Activated CD4-positive, alpha-beta memory T cell treated with anti-CD3 and anti-CD28 coated beads, Interleukin-2, amount 10 ng/mL, durations not matched to agents 7 days and 5 days (primary cell): ENCODE measurements at places on chromosomes 12 and 14.

GRCh38 chr12:129987841-129988240 lies 84.0 kb upstream of the TMEM132D start:
- no peak for DNase-seq

DNA sequence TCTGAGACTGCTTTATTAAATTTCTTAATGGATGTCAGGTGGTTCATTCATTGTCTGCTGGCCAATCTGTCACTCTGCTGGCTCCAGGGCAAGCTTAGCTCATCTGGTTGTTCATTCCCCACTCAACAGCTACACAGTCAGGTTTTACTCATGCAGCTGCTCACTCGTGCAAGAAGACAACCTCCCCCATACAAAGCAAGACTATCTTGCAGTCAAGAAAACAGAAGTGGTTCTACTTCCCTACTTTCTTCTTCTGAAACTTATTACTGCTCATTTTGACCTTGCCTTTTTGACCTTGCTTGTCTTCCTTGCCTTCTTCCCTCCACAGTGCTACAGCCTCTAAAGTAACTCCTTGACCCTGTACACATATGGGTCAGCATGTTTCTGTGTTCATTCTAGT lies 277.9 kb downstream of the SSPN start:
- no peak for DNase-seq

DNA sequence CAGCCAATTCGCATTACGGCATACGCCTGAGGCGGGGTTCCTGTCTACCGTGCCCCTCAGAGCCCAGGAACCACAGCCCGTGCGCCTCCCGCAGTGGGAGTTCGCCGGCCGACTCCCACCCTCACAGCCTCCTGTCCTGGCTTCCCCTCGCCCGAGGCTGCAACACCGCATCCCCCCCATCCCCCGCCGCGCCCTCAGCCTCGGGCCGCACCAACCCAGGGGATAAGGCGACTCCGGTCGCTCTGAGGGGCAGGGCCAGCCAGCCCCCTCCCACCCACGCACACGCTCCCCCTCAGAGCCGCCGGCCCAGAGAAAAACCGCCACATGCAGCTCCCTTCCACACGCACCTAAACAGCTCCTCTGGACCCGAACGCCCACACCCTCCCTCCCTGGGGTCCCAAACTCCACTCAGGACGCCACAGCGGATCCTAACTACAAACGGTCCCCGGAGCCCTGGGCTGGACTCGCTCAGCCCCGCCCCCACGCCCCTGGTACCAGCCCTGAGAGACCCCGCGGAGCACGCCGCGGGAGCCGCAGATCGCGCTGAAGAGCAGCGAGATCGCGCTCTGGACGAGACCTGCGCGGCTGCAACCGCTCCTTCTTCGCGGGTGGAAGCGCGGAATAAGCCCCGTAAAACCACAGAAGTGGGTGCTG lies at the start of gene C14orf39:
TSS of gene C14orf39 (minus strand) at position 466 of the 654 bp plus-strand sequence. CDS start 985 bp downstream, outside the sequence.
- no peak for DNase-seq

DNA sequence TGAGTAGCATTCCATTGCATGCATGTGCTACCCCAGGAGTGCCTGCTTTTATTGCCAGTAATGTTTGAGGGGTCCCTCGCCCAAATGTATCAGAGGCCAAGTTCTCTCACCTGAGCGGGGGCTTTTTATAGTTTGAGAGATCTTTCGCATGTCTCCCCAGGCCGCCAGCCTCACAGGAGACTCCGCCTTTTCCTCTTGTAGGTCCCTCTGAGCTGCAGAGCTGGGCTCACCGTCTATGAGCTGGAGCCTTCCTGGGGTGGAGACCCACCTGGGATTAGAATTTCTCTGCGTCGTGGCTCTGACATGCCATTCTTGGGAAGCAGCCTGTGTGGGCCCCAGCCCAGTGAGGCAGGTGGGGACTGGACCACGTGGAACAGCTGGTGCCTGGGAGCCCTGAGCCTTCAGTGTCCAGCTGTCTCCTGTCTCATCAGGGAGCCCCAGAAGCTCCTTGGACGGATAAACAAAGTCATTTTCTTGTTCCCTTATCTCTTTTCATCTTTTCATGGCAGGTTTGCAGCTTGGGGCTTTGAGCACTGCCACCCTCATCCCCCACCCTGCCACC lies 261.7 kb upstream of the CRY1 start:
- no peak for DNase-seq

DNA sequence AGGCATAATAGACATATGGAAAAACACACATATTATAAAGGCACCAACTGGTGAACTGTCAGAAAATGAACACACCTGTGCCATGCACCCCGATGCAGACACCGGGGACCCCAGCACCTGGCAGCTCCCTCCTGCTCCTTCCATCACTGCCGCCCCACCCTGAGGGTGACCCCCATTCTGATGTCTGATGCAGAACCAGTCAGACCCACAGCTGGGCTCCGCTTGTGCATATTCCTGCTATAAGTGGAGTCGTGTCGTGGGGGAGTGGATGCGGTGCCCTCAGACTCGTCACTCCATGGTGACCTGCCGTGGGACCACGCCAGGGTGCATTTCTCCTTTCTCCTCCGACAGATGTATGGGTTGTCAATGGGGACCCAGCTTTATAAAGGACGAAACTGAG lies 45.7 kb upstream of the MEG3 start:
- peak; percentile 13 for DNase-seq

DNA sequence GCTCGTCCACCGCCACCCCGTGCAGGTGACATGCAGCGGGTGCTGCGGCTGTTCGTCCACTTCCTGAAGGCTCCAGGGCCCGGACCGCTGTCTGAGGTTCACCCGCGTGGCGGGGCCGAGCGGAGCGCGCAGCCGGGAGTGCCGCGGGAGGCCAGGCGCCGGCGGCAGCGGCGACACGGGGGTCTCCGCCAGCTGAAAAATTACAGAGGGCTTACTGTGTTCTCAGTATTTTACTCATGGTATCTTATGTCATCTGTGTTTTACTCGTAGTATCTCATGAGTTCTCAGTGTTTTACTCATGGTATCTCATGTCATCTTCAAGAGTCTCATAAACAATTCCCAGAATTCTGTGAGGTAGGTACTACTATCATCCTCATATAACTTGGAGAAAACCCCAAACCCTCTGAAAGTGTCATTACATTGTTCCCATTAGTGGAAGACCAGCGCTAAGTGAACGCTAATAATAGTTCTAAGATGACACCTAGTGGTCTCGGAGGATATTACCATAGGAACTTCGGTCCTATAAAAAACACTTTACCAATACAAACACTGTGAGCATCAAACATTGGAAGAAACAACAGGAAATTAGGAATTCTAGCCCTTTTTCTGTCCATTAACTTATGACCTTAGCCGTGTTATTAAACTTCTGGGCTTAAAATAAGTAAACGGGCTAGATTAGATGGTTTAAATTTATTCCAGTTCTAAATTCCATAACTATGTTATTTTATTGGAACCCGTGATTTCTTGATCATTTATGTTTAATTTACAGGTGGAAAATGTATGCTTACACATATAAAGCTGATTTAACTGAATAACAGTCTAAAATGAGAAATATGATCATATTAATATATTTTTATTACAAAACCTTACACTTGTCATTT lies 32.4 kb downstream of the AK7 start:
- DNase-seq, result peak; percentile 34

- no peak for DNase-seq
These were observed 59.6 kb downstream of the ANAPC7 start for GRCh38 chr12:110343736-110344555.

GRCh38 chr14:54606178-54606577 lies 39.2 kb downstream of the SAMD4A start:
- DNase-seq, result no peak

GRCh38 chr12:44876544-44877410 lies 662 bp upstream of the NELL2 start:
- peak; percentile 48 for DNase-seq

- DNase-seq, result peak; percentile 32
These were observed 64.9 kb downstream of the SPRING1 start for GRCh38 chr12:116672842-116673516.

DNA sequence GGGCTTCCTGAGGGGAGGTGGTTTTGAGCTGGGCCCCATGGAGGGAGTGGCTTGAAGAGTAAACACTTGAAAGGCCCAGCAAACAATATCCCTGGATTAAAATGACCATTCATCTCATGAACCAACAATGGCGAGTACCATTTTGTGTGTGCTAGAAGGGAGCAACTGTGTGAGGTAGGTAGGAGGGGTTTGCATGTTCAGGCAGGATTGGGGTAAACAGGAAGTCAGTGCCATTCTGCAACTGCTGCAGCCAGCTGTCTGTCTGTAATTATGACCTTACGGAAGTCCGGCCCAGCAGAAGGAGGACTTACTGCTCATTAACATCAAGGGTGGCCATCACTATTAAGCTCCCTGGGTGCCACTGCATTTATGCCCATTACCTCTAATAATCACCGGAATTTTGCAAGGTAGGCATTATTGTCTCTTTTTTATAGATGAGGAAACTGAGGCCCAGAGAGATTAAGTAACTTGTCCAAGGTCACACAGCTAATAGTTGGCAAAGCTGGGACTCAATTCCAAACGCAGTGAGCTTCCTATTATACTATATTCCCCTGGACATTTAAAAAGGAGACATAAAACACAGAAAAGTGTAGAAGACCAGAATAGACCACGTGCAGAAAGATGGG lies 16.6 kb upstream of the IFI27L2 start:
- no peak for DNase-seq

DNA sequence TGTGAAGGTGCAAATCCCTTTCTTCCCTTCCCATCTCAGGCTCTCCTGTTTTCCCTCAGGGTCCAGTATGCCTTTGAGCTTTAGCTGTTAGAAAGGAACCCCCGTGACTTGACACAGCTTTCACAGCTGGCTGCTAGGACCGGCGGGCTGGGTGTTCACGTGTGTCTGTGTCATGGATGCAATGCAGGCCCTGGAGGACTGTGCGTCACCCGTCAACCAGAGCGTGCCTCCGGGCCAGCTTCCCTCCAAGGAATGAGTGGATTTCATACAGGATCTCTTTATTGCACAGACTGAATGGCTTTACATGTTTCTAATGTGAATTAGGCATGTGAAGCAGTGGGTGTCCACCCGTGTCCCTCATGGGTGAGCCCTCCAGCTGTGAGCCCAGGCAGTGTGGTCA lies 77.4 kb downstream of the AACS start:
- DNase-seq, result no peak

DNA sequence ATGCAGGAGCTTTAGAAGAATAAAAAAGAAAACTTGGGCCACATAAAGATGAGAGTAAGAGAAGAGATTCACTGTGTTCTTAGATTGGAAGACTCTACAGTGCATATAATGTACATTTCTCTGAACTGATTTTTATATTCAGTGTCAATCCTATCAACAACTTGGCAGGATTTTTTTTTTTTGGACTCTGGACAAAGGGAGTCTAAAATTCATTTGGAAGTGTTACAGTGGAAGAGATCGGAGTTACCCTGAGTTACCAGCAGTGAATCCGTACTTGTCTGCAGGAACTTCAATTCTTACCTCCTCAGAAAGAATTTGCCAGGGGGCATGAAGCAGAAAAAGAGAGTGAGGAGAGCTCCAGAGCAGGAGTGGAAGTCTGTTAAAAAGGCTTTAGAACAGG lies 24.0 kb downstream of the SERPINA11 start:
- DNase-seq, result no peak

- no peak for DNase-seq
These were observed 919.9 kb upstream of the FLRT2 start for GRCh38 chr14:84610086-84610485.

DNA sequence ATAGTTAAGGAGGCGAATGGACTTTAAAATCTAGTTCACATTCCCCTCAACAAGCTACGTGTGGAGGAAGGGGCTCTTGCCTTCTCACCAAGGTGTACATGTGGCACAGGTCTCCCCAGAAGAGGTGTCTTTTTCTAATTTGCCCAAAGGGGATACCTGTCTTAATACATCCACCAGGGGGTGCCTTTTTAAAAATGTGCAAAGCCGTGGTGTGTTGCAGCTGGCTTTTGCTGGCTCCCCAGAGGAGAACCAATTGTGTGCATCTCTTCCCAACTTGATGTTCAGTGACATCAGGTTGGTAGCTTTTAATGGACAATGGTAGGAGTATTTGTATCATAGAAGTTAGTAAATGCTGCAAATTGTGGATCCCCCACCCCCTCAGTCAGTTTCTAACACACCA lies 33.8 kb downstream of the CREBL2 start:
- peak; percentile 35 for DNase-seq

DNA sequence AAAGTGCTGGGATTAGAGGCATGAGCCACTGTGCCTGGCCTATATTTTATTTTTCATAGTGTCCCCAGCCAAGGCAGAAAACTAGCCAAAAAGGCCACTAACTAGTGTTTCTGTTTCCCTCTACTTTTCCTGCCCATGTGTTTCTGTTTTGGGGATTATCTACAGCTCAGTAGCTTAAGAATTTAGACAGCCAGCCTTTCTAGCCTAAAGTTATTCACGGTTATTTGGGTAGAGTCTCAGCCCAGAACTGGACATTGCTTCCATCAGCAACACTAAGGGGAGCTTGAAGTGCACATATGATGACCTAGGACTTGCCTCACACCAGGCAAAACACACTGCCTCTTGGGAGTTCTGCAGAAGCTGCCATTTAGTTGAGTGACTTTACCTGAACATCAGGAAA lies 17.9 kb downstream of the PROX2 start:
- no peak for DNase-seq

GRCh38 chr14:31190717-31191263 lies 16.8 kb downstream of the HECTD1 start:
- no peak for DNase-seq
